Hypothalamus (tissue), 51 donors: ENCODE measurements at places on chromosomes 5 and 9.

- no peak for DNase-seq
Measured at GRCh38 chr9:78775696-78776295, 478.9 kb downstream of the PSAT1 start.

DNA sequence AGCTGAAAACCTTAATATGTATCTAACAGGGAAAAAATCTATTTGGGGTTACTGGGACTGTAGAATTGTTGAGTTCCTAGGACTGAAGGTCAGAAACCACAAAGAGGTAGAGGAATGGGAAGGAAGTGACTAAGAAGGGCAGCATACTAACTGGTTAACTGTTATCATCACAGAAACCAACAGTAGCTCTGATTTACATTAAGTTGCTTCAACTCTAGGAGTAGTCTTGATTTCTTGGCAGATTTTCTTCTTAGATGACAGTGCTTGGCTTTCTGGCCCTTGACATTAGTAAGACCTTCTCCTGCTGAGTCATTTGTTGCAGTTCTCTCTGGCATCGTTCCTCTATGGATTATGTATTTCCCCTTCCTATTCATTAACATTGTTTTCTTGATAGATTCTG lies 116.1 kb upstream of the RASA1 start:
- DNase-seq = no peak

DNA sequence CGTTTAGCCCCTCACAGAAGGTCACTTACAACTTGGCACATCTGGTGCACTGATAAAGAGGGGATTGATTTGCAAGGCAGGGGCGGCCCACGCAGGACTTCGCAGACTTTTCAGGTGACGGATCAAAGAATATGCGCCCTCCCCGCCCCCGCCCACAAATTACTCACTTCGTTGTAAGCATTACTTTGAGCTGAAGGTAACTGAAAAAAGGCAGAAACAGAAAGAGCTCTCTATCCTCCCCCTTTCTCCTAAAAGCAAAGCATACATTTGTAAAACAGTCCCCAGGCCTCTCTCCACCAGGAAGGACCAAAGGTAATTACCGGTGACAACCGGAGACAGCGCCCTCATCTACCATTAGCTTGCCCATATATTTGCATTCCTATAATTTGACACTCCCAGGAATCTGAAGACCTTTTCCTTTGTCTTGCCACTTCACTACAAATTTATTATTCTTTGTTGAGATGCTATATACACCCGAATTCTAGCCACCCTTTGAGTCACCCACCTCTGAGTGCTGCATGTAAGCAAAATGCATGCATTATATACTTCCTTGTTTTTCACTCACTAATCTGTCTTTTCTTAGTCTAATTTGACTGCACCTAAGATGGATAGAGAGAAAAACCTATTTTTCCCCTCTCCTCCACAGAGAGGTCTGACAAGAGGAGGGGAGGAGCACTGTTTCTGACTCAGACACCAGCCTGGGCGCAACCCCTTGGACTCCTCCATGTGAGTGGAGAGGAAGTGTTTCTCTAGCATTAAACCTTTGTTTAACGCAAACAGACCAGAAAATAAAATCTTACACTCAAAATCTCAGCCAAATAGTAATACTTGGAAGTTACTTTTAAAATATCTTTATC lies 74.7 kb upstream of the SPIN1 start:
- no peak for DNase-seq

- DNase-seq = no peak
Measured at GRCh38 chr5:131515348-131515747, 119.7 kb downstream of the RAPGEF6 start.

DNA sequence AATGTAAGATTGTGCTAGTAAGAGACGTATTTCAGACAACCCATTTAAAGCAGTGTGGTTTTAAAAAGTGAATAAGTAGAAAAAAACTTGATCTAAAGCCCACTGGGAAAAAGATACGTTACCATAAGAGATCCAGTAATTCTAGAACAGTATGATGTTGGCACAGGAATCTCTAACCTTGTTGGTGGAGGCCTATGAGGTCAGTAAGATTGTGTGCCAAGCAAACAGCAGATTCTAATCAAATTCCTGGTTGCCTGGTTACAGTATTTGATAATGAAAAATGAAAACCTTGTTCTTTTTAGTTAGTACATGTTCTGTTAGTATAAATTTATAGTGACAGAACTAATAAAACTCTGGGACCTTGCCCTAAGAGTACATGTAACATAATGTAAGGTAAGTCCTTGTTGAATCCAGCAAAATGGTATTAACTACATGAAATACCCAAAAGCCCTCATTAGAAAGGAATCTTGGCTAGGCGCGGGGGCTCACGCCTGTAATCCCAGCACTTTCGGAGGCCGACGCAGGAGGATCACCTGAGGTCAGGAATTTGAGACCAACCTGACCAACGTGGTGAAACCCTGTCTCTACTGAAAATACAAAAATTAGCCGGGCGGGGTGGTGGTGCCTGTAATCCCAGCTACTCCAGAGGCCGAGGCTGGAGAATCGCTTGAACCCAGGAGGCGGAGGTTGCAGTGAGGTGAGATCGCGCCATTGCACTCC lies 33.2 kb upstream of the DMXL1 start:
- DNase-seq = no peak

GRCh38 chr9:1400983-1401382 lies 350.8 kb downstream of the DMRT2 start:
- DNase-seq = no peak

DNA sequence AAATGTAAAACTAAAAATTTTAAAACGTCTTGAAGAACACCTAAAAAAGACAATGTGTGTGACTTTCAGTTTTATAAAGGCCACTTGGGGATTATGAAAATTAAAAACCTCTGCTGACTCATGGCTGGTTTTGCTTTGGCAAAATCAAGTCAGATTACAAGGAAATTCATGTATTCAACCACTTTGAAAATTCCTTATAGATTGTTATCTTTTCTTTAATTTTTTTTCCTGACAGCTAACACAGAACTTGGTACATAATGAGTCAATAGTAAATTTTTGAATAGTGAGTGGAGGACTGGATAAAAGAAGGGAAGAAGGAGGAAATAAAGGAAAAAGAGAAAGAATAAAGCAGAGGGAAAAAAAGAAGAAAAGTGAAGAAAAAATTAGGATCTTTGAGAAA lies 1774.7 kb upstream of the ACO1 start:
- DNase-seq = no peak

- no peak for DNase-seq
Measured at GRCh38 chr9:69195668-69196067, 21.6 kb downstream of the TJP2 start.

- no peak for DNase-seq
Measured at GRCh38 chr5:63032343-63032742, 453.7 kb downstream of the LRRC70 start.

DNA sequence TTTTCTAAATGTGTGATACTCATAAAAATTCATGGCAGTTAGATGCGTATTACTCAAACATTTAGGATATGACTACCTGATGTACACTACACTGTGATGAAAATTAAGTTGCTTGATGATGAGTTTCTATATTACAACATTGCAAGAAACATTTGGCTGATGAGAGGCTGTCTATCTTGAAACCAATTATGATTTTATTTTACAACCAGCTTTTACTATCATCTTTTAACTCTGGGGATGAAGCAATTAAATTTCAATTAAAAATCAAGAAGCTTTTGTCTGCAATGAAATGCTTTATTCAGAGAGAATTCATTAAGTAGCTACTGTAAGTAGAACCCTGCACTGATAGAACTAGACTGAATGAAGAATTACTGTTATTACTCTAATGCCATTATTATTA lies 500.4 kb downstream of the KCTD16 start:
- DNase-seq = no peak

DNA sequence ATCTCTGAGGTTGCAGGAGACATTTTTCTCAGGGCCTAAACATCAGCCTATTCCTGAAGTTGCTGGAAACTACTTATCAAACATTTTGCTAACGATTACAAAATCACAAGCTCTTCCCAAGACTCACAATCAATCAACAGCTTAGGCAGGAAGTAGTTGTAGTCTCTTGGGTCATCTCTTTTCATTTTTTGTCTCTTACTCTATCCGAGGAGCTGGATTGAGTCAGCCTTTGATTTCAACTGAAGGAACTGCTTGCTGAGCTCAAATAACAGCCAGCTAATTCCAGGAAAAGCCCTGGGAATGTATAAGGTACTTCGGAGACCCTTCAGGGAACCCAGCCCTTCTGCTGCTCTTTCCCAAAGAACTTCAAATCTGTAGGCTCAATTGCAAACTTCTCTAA lies 398.9 kb downstream of the PLK2 start:
- no peak for DNase-seq
